ENCODE measurements at places on chromosomes 7 and 10.

GRCh38 chr7:7157887-7158271 lies 24.5 kb upstream of the C1GALT1 start:
- H3K4me3 ChIP-seq, result no peak overlapping the region
- H3K27ac ChIP-seq, result no peak overlapping the region
- no peaks in the 10 kb centered on the region for H3K27me3 ChIP-seq
- no peaks in the 10 kb centered on the region for H3K4me1 ChIP-seq

DNA sequence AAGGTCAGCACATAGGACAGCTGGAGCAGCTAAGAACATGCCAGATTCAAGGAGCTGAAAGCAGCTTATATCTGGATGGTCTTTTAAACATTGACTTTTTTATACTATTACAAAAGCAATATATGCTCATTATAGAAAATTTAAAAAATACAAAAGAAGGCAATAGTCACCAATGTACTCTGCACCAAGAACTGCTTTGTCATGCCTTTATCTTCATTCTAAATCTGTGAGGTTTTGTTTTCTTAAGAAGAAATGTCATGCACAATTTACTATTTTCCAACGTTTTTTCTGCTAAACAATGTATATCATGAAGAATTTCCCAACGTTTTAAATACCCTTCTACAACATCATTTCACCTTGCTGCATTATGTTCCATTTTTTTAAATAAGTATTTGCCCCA lies 2.8 kb downstream of the LIPM start:
- H3K4me1 ChIP-seq, result no peaks in the 10 kb centered on the region
- no peak overlapping the region for H3K4me3 ChIP-seq
- H3K27me3 ChIP-seq, result peaks cover 2% of the 10 kb centered on the region

DNA sequence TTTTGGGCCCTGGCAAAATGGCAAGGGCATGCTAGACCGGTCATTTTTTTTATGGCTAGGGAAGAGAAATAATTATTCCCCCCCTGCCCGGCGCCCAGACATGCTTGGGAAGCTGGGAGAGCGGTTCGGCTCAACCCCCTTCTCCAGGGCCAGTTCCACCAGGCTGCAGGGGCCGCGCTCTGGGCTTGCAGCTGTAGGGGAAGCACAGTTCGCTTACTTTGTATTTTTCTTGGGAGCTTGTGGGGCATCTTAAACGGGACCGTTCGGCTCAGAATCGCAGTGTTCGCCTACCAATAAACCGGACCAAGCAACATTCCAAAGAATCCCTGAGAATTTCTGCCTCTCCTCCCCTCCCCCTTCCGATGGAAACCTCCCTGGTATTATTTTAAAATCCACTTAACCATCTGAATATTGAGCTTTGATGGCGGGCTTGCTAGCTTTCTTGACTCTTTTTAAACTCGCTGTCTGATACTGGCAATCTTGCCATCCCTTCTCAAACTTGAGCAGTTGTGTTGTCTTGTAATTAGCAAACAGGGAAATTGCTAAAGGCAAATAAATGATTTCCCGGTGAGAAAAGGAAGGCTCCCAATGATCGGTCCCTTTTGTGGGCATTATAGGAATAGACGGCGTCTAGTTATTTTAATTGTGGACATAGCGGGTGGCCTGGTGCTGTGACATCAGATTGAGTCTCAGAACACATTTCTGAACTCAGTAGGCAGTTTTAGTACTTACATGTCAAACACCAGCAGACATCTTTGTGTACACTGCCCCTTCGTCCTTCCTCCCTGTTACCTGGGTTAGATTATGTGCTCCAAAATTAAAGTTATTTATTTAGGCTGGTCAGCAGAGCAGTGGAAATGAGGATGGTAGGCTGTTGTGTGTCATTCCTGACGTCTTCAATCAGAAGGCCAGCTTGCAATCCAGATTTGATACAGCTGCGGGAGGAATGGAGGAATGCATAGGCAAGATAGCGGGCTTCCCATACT lies 3.4 kb downstream of the TCF7L2 start:
- H3K4me1 ChIP-seq, result peaks cover 59% of the 10 kb centered on the region
- peak overlapping the region; percentile 94 for H3K4me3 ChIP-seq
- H3K27me3 ChIP-seq, result peaks cover 3% of the 10 kb centered on the region
- DNase-seq, result no peak

GRCh38 chr10:108422286-108422685 lies 1257.8 kb upstream of the SORCS1 start:
- peaks cover 3% of the 10 kb centered on the region for H3K27me3 ChIP-seq
- no peaks in the 10 kb centered on the region for H3K4me1 ChIP-seq
- H3K4me3 ChIP-seq, result no peak overlapping the region
- H3K27ac ChIP-seq, result no peak overlapping the region
- no peaks in the 10 kb centered on the region for H3K36me3 ChIP-seq

GRCh38 chr7:26584326-26584725 lies 280.1 kb downstream of the SKAP2 start:
- no peak overlapping the region for H3K4me3 ChIP-seq
- DNase-seq, result no peak
- H3K27ac ChIP-seq, result no peak overlapping the region
- H3K27me3 ChIP-seq, result peaks cover 35% of the 10 kb centered on the region

DNA sequence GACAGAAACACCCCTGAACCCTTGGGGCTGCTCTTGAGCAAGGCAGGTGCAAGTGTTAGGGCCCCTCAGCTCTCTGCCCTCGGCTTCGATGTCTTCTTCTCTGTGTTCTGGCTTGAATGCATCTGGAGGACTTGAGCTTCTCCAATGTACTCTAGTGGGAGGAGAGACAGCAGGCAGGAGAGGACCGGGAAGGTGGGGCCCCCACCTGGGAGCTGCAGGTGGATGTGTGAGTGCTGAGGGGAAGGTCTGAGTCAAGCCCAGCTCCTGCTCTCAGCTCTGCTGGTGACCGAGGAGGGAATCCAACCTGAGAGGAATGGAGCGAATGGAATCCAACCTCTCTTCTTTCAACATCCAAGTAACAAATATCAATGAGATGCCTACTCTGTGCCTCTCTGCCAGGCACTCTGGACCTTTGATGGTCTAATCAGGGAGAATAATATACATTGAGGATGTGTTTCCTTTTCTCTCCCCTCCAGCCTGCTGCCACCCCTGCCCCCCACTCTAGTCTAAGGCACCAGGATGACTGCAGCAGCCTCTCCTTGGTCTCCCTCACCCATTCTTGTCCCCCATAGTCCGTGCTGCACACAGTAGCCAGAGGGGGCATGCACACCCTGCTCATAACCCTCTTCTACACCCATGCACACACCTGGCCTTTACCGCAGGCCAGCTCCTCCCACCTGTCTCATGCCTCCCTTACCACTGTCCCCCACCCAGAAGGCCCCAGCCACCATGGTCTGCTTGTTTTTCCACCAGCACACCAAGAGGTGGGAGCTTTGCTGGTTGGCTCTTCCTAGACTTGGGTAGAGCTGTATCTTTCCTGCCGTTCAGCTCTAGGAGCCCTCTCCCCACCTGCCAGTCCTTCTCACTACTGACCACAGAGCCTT lies 13.6 kb downstream of the TBATA start:
- no peaks in the 10 kb centered on the region for H3K4me1 ChIP-seq
- peaks cover 7% of the 10 kb centered on the region for H3K27me3 ChIP-seq

- H3K4me1 ChIP-seq, result peaks cover 4% of the 10 kb centered on the region
- no peak overlapping the region for H3K27ac ChIP-seq
- no peak for DNase-seq
- no peak overlapping the region for H3K4me3 ChIP-seq
- H3K27me3 ChIP-seq, result no peaks in the 10 kb centered on the region
- peaks cover 44% of the 10 kb centered on the region for H3K36me3 ChIP-seq
Observed at GRCh38 chr10:121845044-121845784, 82.6 kb downstream of the ATE1 start.

- no peaks in the 10 kb centered on the region for H3K27me3 ChIP-seq
- H3K36me3 ChIP-seq, result peaks cover 7% of the 10 kb centered on the region
- no peak for DNase-seq
- H3K4me1 ChIP-seq, result no peaks in the 10 kb centered on the region
Observed at GRCh38 chr7:90749262-90749661, 153.1 kb downstream of the CDK14 start.

GRCh38 chr10:125144206-125144605 lies 16.2 kb downstream of the CTBP2 start:
- H3K27ac ChIP-seq, result peak overlapping the region; percentile 85
- peaks cover 12% of the 10 kb centered on the region for H3K36me3 ChIP-seq
- no peaks in the 10 kb centered on the region for H3K27me3 ChIP-seq
- DNase-seq, result no peak

DNA sequence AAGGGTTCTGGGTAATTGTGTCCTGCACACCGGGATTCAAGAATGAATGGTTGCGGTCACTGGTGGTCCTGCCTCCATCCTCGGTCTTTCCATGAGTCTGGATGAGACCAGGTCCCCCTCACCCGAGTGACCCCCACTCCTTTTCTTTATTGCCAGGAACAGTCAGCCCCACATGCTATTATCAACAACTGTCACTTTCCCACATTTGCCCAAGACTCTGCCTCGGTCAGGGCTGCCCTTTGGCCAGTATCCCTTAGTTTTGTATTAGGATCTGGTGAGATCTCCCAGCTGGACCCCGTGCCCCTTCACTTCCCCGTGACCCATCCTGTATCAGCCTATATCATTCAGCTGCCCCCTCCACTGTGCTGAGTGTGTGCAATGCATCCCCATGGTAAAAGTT lies 288.3 kb downstream of the ADARB2 start:
- H3K27me3 ChIP-seq, result peaks cover 3% of the 10 kb centered on the region
- no peak for DNase-seq
- H3K4me1 ChIP-seq, result peaks cover 5% of the 10 kb centered on the region
- H3K4me3 ChIP-seq, result no peak overlapping the region
- H3K36me3 ChIP-seq, result peaks cover 4% of the 10 kb centered on the region
- peak overlapping the region; percentile 93 for H3K27ac ChIP-seq

GRCh38 chr10:115795964-115796363 lies 477.0 kb downstream of the GFRA1 start:
- no peak overlapping the region for H3K27ac ChIP-seq
- no peaks in the 10 kb centered on the region for H3K36me3 ChIP-seq
- H3K4me1 ChIP-seq, result peaks cover 1% of the 10 kb centered on the region
- peaks cover 1% of the 10 kb centered on the region for H3K27me3 ChIP-seq
- no peak overlapping the region for H3K4me3 ChIP-seq

DNA sequence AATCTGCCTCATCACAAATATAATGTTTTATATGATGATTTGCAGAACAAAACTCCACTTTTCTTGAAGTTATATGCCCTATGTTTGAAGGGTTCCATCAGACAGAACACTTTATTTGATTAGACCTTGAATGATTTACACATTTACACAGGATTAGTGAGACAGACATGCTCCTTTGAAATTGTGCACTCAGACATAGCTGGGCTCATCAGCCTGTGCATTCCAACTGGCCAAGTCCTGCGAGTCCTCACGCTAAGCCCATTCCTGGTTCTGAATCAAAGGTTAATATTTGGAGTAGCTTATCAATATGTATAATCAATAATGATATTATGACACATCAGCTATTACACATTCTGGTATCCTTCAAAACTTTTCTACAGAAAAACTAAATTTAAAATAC lies 173.6 kb downstream of the MBL2 start:
- no peaks in the 10 kb centered on the region for H3K4me1 ChIP-seq
- DNase-seq, result no peak
- no peaks in the 10 kb centered on the region for H3K36me3 ChIP-seq
- no peaks in the 10 kb centered on the region for H3K27me3 ChIP-seq
- no peak overlapping the region for H3K27ac ChIP-seq

DNA sequence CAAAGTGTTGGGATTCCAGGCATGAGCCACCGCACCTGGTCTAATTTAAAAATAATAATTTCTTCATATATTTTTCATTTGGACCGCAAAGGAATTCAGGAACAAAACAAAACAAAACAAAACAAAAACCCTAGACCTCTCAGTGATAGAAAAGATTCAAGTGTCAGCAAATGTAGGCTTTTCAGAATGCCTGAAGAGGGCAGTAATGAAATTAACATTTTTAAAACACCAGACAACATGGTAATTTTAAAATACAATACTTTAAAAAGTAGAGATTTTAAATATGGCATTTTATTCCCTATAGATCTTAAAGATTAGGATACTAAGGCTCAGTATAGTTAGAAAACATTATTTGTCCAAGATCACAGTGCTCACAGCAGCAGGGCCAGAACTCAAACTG lies 36.6 kb downstream of the DNMBP start:
- no peak overlapping the region for H3K27ac ChIP-seq
- DNase-seq, result no peak
- H3K36me3 ChIP-seq, result peaks cover 12% of the 10 kb centered on the region
- H3K4me1 ChIP-seq, result peaks cover 19% of the 10 kb centered on the region
- no peak overlapping the region for H3K4me3 ChIP-seq

GRCh38 chr10:124372899-124373298 lies 45.8 kb downstream of the OAT start:
- H3K27me3 ChIP-seq, result peaks cover 39% of the 10 kb centered on the region
- H3K4me1 ChIP-seq, result peaks cover 8% of the 10 kb centered on the region
- no peak overlapping the region for H3K27ac ChIP-seq
- no peak overlapping the region for H3K4me3 ChIP-seq
- DNase-seq, result no peak

GRCh38 chr7:20578257-20578771 lies 37.2 kb upstream of the ABCB5 start:
- H3K27me3 ChIP-seq, result no peaks in the 10 kb centered on the region
- H3K4me1 ChIP-seq, result peaks cover 10% of the 10 kb centered on the region
- DNase-seq, result no peak
- no peak overlapping the region for H3K27ac ChIP-seq

DNA sequence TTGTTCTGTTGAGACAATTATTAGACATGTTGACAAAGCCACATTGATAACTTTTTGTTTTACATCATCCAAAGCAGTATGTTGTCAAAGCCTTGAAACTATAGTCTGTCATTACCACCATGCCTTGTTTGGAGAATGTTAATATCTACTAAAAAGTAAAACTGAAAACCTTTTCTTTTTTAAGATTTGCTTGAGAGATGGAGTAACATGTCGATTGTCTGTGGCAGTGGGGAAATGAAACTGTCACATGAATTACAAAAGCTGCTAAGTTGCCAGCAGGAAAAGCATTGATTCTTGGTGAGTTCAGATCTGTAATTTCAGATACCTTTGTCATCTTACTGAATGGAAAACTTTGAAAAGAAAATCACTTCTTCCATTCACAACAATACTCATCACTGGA lies 69.1 kb downstream of the TFPI2 start:
- H3K4me1 ChIP-seq, result no peaks in the 10 kb centered on the region
- no peak for DNase-seq
- no peak overlapping the region for H3K27ac ChIP-seq
- no peak overlapping the region for H3K4me3 ChIP-seq

DNA sequence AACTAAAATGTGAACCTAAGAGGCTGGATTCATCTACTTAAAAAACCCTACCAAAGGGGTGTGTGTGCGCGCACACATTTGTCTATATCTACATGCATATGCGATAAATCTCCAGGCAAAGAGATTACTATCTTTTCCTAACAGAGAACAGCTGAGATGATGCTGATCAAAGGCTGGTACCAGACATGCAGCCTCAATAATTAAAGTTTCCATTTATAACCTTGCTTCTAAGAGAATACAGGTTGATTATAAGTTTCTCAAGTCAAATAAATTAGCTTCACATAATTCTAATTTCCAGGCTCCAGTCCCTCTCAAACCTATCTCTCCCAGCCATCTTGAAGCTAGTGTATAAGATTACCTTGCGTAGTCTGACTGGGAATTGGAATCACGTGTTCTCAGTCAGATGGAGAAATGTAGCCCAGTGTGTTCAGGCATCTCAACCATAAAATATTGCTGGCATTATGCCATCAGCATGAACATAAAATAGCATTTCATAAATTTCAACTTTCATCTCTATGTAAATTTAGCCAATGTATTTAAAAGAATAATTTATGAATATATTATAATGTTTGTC lies 1062.0 kb downstream of the XPNPEP1 start:
- no peaks in the 10 kb centered on the region for H3K36me3 ChIP-seq
- H3K27me3 ChIP-seq, result peaks cover 3% of the 10 kb centered on the region

- no peaks in the 10 kb centered on the region for H3K36me3 ChIP-seq
- no peak overlapping the region for H3K4me3 ChIP-seq
- no peak overlapping the region for H3K27ac ChIP-seq
Observed at GRCh38 chr7:71995111-71995510, 417.0 kb downstream of the CALN1 start.

Measured in type B pancreatic cell (in vitro differentiated cells).